ENCODE measurements at places on chromosomes 1 and 21. TPM values are rescaled to one million over a fixed set of nuclear protein-coding genes. Genes with fewer than 3 reads are reported as not detected.
A peak's percentile ranks its signal among the peaks of the same experiment; 100 is the strongest.

DNA sequence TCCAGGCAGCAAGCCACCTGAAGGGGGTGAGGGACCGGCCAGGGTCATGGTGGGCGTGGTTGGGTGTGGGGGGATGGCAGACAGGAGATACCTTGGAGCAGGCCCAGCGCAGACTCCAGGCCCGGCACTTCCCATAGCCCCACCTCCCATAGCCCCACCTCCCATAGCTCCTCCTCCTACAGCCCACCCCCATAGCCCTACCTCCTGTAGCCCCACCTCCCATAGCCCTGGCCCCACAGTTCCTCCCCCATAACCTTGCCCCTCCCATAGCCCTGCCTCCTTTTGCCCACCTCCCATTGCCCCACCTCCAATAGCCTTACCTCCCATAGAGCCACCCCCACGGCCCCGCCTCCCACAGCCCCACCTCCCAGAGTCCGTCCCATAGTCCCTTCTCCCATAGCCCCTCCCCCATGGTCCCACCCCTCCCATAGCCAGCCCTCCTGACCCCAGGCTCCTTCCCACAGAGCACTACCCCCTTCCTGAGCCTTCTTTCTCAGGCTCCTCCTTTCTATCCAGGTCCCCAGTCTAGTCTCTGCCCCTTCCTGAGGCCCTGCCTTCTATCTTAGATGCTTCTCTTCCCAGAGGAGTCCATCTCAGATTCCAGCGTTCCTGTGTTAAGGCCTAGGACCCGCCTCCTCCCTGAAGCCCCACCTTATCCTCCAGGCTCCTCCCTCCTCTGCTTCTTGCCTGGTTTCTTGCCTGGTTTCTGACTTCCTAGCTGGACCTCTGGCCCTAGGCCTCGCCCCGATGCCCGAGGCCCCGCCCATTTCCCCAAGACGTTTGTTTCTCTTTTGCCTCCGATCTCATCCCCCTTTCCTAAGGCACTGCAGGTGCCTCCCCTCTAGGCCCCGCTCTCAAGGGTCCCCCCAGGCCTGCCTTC, 46.8 kb downstream of the PTPRU start:
- DNase-seq: no peak

Gene CELA2B
- not detected for total RNA-seq

Gene LRRN2
- total RNA-seq: not detected

Gene C1QTNF12
- 6.0 TPM for total RNA-seq

DNA sequence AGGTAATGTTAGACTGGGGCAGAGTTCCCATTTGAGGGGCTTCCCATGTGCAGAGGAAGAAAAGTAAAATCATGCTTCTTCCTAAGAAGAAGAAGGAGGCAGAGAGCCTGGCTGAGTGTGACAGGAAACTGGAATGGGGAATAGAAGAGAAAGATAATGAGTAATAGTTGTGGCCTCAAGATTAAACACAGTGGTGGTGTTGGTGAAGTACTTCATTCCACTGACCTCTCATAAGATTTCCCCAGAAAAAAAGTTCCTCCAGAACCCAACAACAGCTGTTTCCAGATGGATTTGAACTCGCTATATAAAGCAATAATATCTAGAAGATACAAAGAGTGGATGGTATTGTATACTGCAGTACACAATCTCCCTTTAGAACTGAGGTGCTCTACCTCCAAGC, 13.0 kb downstream of the RGS1 start:
- DNase-seq: no peak

DNA sequence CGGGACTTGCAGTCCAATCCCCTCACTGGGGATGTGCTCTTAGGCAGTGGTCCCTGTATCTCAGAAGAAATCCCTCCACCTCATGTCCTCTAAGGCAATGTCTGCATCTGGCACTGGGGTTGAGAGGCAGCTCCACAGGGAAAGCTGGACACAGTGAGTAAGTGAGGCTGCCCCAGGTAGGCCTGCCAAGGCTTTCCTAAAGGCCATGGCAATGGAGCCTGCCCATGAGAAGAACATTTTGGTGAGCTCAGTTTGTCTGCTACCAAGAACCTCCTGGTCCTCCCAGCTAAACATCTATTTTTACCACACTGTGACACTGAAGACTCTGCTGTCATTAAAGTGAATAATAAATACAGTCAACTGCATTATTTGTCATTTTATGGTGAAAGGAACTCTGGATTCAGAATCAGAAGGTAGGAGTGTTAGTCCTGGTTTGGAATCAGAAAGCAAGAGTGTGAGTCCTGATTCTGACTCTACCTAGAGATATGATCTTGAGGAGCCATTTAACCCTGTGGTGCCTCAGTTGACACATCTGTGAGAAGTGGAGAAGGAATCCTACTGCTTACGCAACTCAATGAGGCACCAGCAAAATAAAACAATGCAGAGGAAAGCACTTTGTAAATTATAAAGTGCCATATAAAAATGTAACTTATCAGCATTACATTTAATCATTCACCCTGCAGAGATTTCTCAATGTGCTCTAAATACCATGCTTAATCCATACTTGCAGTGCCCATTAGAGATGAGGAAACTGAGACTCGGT, 41.0 kb downstream of the TBX15 start:
- no peak for DNase-seq

Gene TSHB
- total RNA-seq: not detected

GRCh38 chr1:224507771-224508523, 73.3 kb upstream of the WDR26 start:
- no peak for DNase-seq

Gene ARMH1
- total RNA-seq: 155 TPM

Gene SLAMF9
- total RNA-seq: not detected

DNA sequence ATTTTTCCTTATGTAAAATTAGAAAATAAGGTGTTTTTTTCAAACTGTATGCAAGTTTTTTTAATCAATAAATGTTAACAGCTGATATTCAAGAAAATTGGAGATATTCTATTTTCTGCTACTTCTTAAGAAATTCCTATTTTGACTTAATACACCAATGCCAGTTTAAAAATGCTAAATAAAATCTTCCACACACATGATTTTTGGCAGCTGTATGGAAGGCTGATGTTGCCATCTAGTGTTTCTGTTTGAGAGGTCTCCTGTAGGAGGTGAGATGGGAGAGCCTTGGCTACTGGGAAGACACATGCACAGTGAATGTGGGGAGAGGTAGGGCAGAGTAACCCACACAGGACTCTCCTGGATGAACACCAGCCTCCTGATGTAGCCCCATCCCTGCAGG, 29.2 kb upstream of the OR2B11 start:
- DNase-seq: peak; percentile 37

Gene CCDC27
- not detected for total RNA-seq

GRCh38 chr1:203215573-203215972, 13.9 kb downstream of the CHIT1 start:
- DNase-seq: no peak

Gene NR5A2
- not detected for total RNA-seq

- DNase-seq: peak; percentile 71
Observed at GRCh38 chr1:212721388-212722247, 22.0 kb upstream of the BATF3 start.
